ENCODE measurements at places on chromosomes 5 and 9. TPM values are rescaled to one million over a fixed set of nuclear protein-coding genes. Genes with fewer than 3 reads are reported as not detected.

The LPAR1 gene
- 146 TPM for total RNA-seq

The C9orf152 gene
- not detected for total RNA-seq

The SOWAHA gene
- not detected for total RNA-seq

The CMYA5 gene
- total RNA-seq, result 2.6 TPM

The BTNL8 gene
- total RNA-seq, result not detected

The LRRTM2 gene
- total RNA-seq, result 0.09 TPM

The MYMK gene
- total RNA-seq, result not detected

The TMEM174 gene
- total RNA-seq, result not detected

Measured in posterior vena cava (tissue), 2 donors.